ENCODE measurements at places on chromosomes 6 and 20.

- no peak for DNase-seq
Observed at GRCh38 chr6:169559592-169559991, 142.2 kb downstream of the WDR27 start.

- DNase-seq = no peak
Observed at GRCh38 chr20:58446264-58446959, 57.4 kb downstream of the VAPB start.

GRCh38 chr6:53629862-53630532 lies 35.6 kb downstream of the KLHL31 start:
- DNase-seq = no peak

DNA sequence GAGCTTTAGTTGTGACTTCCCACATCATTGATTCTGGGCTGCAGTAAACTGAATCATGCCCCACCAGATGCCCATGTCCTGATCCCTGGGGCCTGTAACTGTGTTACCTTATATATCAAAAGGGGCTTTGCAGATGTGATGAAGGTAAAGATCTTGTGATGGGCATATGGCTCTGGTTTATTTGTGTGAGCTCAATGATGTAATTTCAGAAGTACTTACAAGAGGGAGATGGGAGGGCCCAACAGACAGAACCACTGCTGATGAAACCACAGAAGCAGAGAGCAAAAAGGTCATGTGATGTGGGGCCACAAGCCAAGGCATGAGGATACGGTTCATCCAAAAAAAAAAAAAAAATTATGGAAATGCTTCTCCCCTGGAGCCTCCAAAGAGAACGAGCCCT lies 118.7 kb downstream of the TOX2 start:
- DNase-seq = no peak

All from pons (tissue), 1 donor.